Omental fat pad (tissue), 4 donors: ENCODE measurements at places on chromosomes 12 and 14. TPM values are rescaled to one million over a fixed set of nuclear protein-coding genes. Genes with fewer than 3 reads are reported as not detected.

IL26 gene
- not detected for total RNA-seq

ENO2 gene
- total RNA-seq, result 4.6 TPM

NELL2 gene
- total RNA-seq, result 22.9 TPM

DEPDC4 gene
- total RNA-seq, result not detected

FGF23 gene
- not detected for total RNA-seq

OTX2 gene
- not detected for total RNA-seq

PPP1R1A gene
- total RNA-seq, result 168 TPM

PLCZ1 gene
- total RNA-seq, result not detected

THAP2 gene
- total RNA-seq, result 21.3 TPM

COX8C gene
- total RNA-seq, result not detected

PTPRQ gene
- total RNA-seq, result 9.2 TPM

RGS6 gene
- 7.2 TPM for total RNA-seq

DTX1 gene
- 40.0 TPM for total RNA-seq

INSM2 gene
- 0.47 TPM for total RNA-seq

PRH2 gene
- total RNA-seq, result not detected

GLIPR1L2 gene
- total RNA-seq, result 0.79 TPM

CIROP gene
- not detected for total RNA-seq

OTUB2 gene
- total RNA-seq, result 0.84 TPM

PIWIL1 gene
- total RNA-seq, result not detected

TOX4 gene
- 52.2 TPM for total RNA-seq

TBX3 gene
- total RNA-seq, result 17.3 TPM

TRIM9 gene
- 1.1 TPM for total RNA-seq

PTPRO gene
- total RNA-seq, result 2.1 TPM

RNASE3 gene
- not detected for total RNA-seq

KIF21A gene
- total RNA-seq, result 26.2 TPM

ABCC9 gene
- total RNA-seq, result 52.6 TPM

YY1 gene
- total RNA-seq, result 46.1 TPM

BEST3 gene
- not detected for total RNA-seq

SERPINA9 gene
- total RNA-seq, result not detected

CORO1C gene
- total RNA-seq, result 115 TPM

IFNG-AS1 gene
- not detected for total RNA-seq

MSRB3 gene
- total RNA-seq, result 43.8 TPM

SLC6A15 gene
- total RNA-seq, result not detected

OR6C2 gene
- not detected for total RNA-seq

SYNE3 gene
- 88.9 TPM for total RNA-seq

DBX2 gene
- 0.12 TPM for total RNA-seq

TMPO gene
- total RNA-seq, result 95.2 TPM

DICER1 gene
- total RNA-seq, result 73.1 TPM

ZC2HC1C gene
- 1.9 TPM for total RNA-seq

GZMB gene
- 8.9 TPM for total RNA-seq

PMCH gene
- total RNA-seq, result not detected

BIN2 gene
- 4.8 TPM for total RNA-seq

GDF11 gene
- total RNA-seq, result 2.4 TPM

KRT82 gene
- total RNA-seq, result not detected

HIF1A gene
- total RNA-seq, result 121 TPM
